ENCODE measurements at places on chromosomes 2 and 18. TPM values are rescaled to one million over a fixed set of nuclear protein-coding genes. Genes with fewer than 3 reads are reported as not detected.

The MXD1 gene
- 45.3 TPM for total RNA-seq

The UGT1A8 gene
- total RNA-seq = not detected

The KCNG2 gene
- not detected for total RNA-seq

The EMILIN2 gene
- total RNA-seq = 3.2 TPM

The UCN gene
- 2.3 TPM for total RNA-seq

The TMEM247 gene
- total RNA-seq = not detected

The HOXD13 gene
- total RNA-seq = not detected

The HOXD9 gene
- total RNA-seq = not detected

The APLF gene
- total RNA-seq = 4.3 TPM

The HOXD4 gene
- total RNA-seq = not detected

The ARL4C gene
- 469 TPM for total RNA-seq

The POTEJ gene
- total RNA-seq = not detected

All from CD4-positive, alpha-beta T cell (primary cell).